Large intestine (tissue), 12 donors: ENCODE measurements at places on chromosomes 1 and 21. TPM values are rescaled to one million over a fixed set of nuclear protein-coding genes. Genes with fewer than 3 reads are reported as not detected.
A peak's percentile ranks its signal among the peaks of the same experiment; 100 is the strongest.

DNA sequence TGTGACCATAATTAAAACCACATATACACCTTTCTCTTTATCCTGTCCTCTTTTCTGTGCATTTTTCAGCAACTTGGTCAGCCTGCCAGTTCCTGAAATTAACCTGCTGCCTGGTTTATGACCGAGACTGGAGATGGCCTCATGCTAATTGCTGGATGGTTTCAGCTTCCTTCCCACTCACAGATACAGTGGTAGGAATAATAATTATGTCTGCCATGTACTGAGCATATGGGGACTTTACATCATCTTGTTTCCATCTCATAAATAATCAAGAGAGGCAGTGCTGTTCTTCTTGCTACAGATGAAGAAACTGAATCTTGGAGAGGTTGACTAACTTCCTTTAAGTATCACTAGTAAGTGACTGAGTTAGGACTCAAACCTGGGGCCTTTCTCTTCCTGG lies 148.2 kb downstream of the NOS1AP start:
- DNase-seq: no peak
- H3K4me1 ChIP-seq: peaks cover 9% of the 10 kb centered on the region
- peak overlapping the region; percentile 4 for H3K27ac ChIP-seq
- no peaks in the 10 kb centered on the region for H3K27me3 ChIP-seq

GRCh38 chr1:178411756-178412399 lies 84.9 kb downstream of the CLEC20A start:
- H3K27me3 ChIP-seq: no peaks in the 10 kb centered on the region
- no peak for DNase-seq
- no peak overlapping the region for H3K27ac ChIP-seq
- H3K4me1 ChIP-seq: no peaks in the 10 kb centered on the region
- no peaks in the 10 kb centered on the region for H3K36me3 ChIP-seq
- H3K4me3 ChIP-seq: no peak overlapping the region

DNA sequence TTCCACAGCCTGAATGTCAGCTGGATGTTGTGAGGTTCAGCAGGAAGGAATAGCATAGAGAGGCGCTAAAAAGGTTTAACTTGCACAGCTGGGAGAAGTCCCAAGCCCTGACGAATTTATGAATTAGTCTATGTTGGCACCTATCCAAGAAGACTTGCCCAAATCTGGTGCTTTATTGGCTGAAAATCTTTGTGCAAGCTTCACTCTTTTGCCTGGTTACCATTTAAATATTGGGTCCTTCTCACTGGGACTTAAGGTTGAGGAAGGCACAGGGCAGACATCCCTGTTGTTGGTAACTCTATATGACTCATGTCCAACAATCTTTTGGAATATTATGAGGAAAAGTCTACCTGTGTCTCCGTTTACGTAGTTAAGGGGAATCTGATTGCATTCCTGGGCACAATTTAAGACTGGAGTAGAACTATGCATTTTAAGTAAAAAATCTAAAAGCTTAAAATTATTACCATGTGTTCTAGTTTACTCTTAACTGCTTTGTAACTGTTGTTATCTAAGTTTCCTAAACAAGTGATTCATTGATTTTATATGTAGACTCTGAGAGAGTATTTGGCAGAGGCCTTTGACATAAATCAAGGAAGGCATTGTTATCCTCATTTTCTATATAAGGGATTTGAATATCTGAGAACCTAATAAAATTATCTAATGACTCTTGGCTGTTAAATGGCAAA lies 181.7 kb upstream of the DPYD start:
- no peak overlapping the region for H3K4me3 ChIP-seq
- H3K27me3 ChIP-seq: no peaks in the 10 kb centered on the region
- no peaks in the 10 kb centered on the region for H3K4me1 ChIP-seq
- no peaks in the 10 kb centered on the region for H3K36me3 ChIP-seq
- DNase-seq: no peak

DNA sequence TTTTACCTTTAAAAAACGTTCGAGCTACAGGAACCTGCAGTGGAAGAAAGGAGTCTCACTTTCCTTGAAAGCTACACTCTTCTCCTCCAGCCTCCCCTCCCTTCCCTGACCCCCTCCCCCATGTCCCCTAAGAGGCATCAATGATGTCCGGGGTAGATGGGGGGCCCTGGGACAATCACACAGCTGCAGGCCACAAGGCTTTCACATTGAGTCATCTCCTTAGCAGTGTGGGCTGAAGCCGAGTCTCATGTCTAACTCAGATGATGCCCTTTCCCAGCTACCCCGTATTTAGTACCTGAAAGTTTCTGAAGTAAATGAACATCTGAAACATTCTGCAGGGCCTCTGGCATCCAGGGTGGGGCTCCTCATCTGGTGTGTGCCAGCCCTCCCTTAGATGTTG lies 6.3 kb upstream of the GPR25 start:
- H3K27ac ChIP-seq: no peak overlapping the region
- H3K4me1 ChIP-seq: no peaks in the 10 kb centered on the region
- no peak overlapping the region for H3K4me3 ChIP-seq
- DNase-seq: no peak

DNA sequence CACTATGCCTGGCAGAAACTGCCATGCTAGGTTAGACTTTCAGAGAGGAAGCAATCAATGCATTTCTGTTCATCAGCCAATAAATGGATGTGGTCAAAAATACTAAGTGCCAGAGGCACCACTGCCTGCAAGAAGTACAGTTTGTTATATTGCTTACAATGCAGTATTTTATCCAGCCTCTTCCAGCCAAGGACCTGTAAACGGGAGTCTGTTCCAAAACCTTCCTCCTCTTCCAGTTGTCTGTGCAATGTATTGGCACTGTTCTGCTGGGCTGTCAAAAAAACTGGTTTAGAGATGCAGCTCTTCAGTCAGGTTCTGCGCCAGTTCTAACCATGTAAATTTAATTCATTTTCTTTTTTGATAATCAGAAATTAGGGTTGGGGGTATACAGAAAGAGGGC lies 175.7 kb downstream of the EIF4G3 start:
- no peaks in the 10 kb centered on the region for H3K36me3 ChIP-seq
- no peaks in the 10 kb centered on the region for H3K4me1 ChIP-seq
- H3K27me3 ChIP-seq: no peaks in the 10 kb centered on the region
- no peak overlapping the region for H3K4me3 ChIP-seq

DNA sequence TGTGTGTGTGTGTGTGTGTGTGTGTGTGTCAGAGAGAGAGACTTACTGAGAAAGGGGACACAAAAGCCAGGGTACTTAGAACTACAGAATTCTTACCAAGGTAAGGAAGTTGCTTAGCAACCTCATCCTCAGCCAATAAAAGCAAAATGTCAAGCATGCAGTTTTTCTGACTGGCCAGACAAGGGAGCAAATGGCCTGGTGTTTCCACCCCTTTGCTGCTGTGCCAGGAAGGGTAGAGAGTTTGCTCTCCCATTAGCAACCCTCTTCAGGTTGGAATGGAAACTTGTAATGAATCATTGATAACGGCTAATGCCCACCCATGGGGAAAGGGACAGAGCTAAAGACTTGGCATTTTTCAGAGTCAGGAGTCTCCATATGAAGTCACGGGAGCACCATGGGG lies 10.6 kb downstream of the RXRG start:
- H3K27ac ChIP-seq: no peak overlapping the region
- peaks cover 4% of the 10 kb centered on the region for H3K27me3 ChIP-seq
- no peak for DNase-seq
- H3K36me3 ChIP-seq: no peaks in the 10 kb centered on the region
- H3K4me1 ChIP-seq: no peaks in the 10 kb centered on the region

GRCh38 chr1:96308314-96308713 lies 413.3 kb upstream of the PTBP2 start:
- DNase-seq: no peak
- H3K36me3 ChIP-seq: no peaks in the 10 kb centered on the region
- no peaks in the 10 kb centered on the region for H3K27me3 ChIP-seq
- no peak overlapping the region for H3K27ac ChIP-seq

- no peaks in the 10 kb centered on the region for H3K36me3 ChIP-seq
- peaks cover 3% of the 10 kb centered on the region for H3K4me1 ChIP-seq
- H3K4me3 ChIP-seq: peak overlapping the region; percentile 24
- H3K27ac ChIP-seq: no peak overlapping the region
- peak; percentile 75 for DNase-seq
- H3K27me3 ChIP-seq: no peaks in the 10 kb centered on the region
Observed at GRCh38 chr21:41112740-41113692, 54.9 kb upstream of the BACE2 start.

DNA sequence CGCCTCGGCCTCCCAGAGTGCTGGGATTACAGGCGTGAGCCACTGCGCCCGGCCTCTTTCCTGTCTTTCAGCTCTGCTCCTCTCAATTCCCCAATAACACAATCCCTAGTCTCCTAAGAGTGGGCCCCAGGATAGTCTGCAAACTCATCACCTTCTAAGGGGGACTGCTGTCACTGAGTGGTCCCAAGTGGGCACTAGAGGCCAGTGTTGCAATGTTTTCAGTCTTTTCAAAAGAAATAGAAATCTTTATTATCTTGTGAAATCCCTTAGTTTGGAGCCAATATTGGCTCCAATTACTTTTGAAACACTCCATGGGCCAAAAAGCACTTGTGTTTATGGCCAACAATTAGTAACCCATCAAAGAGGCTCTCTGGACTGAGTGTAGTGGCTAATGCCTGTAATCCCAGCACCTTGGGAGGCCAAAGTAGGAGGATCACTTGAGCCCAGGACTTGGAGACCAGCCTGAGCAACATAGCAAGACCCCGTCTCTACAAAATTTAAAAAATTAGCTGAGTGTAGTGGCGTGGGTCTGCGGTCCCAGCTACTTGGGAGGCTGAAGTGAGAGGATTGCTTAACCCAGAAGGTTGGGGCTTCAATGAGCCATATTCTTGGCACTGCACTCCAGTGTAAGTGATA lies 28.6 kb upstream of the ZNF697 start:
- H3K4me3 ChIP-seq: no peak overlapping the region
- H3K4me1 ChIP-seq: peaks cover 3% of the 10 kb centered on the region

- H3K4me1 ChIP-seq: peaks cover 7% of the 10 kb centered on the region
- no peak overlapping the region for H3K27ac ChIP-seq
- no peaks in the 10 kb centered on the region for H3K36me3 ChIP-seq
- no peaks in the 10 kb centered on the region for H3K27me3 ChIP-seq
- H3K4me3 ChIP-seq: no peak overlapping the region
Observed at GRCh38 chr1:206903687-206904086, 6.4 kb downstream of the IL24 start.

DNA sequence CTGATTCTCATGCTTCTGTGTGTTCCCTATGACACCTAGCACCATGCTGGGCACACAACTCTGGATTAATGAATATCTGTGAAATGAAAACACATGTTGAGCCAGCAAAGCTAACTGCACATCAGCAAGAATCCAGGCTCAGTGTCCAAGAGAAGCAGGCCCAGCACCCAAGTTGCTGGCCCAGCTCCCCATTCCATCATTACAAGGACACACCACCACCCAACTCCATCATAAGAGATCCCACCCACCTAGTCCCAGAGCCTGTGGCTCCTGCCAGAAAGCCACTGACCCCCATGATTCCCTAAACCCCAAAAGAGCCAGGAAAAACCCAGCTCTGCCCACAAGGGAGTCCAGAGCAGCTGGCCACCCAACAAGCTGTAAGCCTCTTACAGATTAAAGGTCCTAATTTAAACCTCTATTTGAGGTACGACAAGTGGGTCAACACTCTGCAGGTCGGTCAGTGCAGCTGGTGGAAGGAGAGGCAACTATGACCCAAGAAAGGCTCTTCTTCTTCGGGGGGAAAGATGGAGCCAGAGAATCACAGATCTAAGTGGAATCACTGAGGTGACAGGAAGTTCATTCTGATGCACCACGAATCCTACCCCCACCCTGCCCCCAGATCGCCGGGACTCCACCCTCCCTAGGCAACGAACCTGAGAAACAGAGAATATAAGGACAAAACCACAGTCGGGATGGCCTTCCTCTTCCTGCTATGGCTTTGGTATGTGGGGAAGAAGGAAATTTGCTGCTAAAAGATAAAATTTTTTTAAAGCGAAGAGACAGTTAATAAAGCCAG lies 58.2 kb downstream of the CD34 start:
- H3K27ac ChIP-seq: no peak overlapping the region
- no peaks in the 10 kb centered on the region for H3K27me3 ChIP-seq
- peaks cover 7% of the 10 kb centered on the region for H3K36me3 ChIP-seq
- no peak for DNase-seq
- no peak overlapping the region for H3K4me3 ChIP-seq

DNA sequence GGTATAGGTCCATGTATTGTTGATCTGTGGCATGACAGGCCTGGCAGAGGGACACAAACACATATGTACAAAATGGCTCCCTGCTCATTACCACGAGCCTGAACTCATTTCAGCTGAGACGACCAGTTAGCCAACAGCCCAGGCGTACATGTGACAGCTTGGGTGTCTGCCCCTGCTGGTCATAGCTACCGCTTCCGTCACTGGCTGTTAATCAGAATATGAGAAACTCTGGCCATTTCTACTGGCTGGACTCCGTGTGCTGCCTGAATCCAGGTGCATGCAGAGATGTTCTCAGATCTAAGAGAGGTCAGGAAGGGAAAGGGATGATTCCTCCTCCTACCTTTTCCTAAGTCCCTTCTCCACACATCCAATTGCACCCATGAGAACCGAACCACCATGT lies 144.5 kb downstream of the PBX1 start:
- peaks cover 2% of the 10 kb centered on the region for H3K36me3 ChIP-seq
- H3K27ac ChIP-seq: peak overlapping the region; percentile 16
- no peak for DNase-seq
- H3K4me3 ChIP-seq: no peak overlapping the region
- H3K27me3 ChIP-seq: no peaks in the 10 kb centered on the region

DNA sequence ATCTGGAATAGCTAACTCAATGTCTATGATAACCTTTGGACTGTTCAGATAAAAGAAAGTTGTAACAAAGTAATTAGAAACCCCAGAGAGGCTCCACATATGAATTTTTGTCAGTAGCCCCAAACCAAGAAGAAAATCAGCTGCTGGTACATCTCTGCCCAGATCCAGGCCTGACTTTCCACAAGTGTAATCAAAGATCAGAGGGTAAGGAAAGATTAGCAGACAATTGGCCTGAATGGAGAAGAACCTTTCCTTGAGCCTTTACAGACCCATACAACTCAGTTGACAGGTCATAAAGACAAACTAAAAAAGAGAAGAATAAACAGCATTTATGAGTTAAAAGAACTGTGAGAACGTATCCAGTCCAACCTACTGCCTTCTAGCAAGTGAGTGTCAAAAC lies 366.7 kb upstream of the PKN2 start:
- H3K27me3 ChIP-seq: no peaks in the 10 kb centered on the region
- H3K4me1 ChIP-seq: peaks cover 5% of the 10 kb centered on the region
- H3K4me3 ChIP-seq: no peak overlapping the region
- peak; percentile 15 for DNase-seq
- H3K27ac ChIP-seq: no peak overlapping the region

GRCh38 chr1:44775930-44776729 lies 790 bp downstream of the RPS8 start:
- H3K4me1 ChIP-seq: peaks cover 16% of the 10 kb centered on the region
- peak overlapping the region; percentile 75 for H3K4me3 ChIP-seq
- no peaks in the 10 kb centered on the region for H3K27me3 ChIP-seq
- H3K27ac ChIP-seq: peak overlapping the region; percentile 93
- no peak for DNase-seq
- peaks cover 34% of the 10 kb centered on the region for H3K36me3 ChIP-seq

GRCh38 chr1:91567583-91567982 lies 66.9 kb downstream of the CDC7 start:
- no peaks in the 10 kb centered on the region for H3K27me3 ChIP-seq
- no peaks in the 10 kb centered on the region for H3K36me3 ChIP-seq
- H3K4me1 ChIP-seq: no peaks in the 10 kb centered on the region
- H3K4me3 ChIP-seq: no peak overlapping the region
- DNase-seq: no peak

- peaks cover 18% of the 10 kb centered on the region for H3K36me3 ChIP-seq
- H3K4me3 ChIP-seq: no peak overlapping the region
- H3K27me3 ChIP-seq: no peaks in the 10 kb centered on the region
- H3K4me1 ChIP-seq: no peaks in the 10 kb centered on the region
Observed at GRCh38 chr21:41890355-41890754, 11.2 kb upstream of the PRDM15 start.

The PM20D1 gene
- polyA plus RNA-seq: 1.1 TPM

The CEP350 gene
- polyA plus RNA-seq: 34.2 TPM

The TEX38 gene
- 0.09 TPM for polyA plus RNA-seq

The TAS1R1 gene
- 0.27 TPM for polyA plus RNA-seq

The CEP170 gene
- 25.0 TPM for polyA plus RNA-seq
